ENCODE measurements at places on chromosomes 6 and 20.

GRCh38 chr20:51562332-51563173 lies 20.0 kb upstream of the NFATC2 start:
- peak; percentile 99 for DNase-seq

DNA sequence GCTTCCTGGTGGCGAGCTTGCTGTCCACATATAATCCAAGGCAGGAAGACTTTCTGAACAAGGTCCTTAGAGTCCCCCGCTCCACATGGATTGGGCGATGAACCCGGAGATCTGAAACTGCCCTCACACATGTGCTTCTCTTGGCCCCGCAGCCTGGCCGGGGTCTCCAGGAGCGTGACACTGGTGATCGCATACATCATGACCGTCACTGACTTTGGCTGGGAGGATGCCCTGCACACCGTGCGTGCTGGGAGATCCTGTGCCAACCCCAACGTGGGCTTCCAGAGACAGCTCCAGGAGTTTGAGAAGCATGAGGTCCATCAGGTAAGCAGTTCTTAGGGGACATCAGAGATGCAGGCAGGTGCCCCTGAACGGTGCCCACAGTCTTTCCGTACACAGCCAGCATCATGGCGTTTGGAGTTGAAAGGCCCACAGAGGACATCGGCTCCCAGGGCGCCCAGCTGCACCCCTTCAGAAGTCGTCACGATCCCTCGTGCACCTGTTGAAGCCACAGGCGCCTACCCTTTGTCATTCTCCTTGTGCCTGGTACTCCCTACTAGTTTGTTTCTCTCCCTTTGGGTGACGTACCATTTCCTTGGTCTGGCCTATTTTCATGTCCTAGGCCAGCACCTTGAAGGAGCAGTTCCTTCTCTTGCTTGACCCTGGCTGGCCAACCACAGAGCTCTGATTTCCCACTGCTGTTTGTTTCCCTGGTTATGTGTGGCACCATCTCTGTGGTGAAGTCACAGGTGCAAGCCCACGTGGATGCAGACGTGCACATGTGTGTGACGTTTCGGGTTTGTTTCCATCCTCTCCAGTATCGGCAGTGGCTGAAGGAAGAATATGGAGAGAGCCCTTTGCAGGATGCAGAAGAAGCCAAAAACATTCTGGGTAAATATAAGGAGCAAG lies 43.3 kb upstream of the IRF4 start:
- DNase-seq = no peak

DNA sequence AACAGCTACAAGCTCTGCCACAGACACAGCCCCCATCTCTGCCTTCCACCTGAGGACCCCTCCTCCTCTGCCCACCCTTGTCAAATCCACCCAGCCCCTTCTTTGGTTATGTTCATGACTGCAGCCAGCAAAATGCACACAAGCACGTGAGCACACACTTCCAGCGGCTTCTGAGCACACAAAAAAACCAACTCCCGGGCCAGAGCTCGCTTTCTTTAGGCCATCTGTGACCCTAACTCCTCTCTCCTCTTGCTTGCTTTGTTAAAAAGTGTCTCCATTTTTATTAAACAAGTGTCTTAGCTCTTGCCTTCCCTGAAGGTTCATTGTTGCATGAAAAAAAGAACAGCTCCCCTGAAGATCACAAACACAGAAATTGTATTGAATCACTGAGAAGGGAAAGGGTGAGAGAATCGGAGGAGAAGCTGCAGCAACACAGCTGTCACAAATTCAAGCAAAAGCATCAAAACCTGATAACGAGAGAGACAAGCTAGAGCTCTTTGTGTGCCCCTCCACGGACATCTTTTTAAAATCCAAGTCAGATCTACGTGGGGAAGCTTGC lies 142.1 kb downstream of the CD83 start:
- DNase-seq = no peak

- DNase-seq = no peak
These were observed 28.6 kb downstream of the GNAS-AS1 start for GRCh38 chr20:58822149-58822548.

DNA sequence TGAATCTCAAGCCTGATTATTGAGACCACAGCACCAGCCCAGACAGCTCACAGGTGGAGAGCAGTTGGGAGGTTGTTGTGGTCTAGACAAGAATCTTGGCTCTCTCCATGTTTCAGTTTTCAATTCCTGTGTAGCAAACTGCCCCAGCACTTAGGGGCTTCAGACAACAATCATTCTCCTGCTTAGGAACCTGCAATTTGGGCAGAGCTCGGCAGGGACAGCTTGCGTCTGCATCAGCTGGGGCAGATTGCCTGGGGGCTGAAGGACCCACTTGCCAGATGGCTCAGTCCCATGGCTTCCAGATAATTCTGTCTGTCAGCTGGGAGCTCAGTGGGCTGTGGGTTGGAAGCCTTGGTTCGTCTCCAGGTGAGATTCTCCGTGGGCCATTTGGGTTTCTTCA lies 6.9 kb downstream of the TGM6 start:
- no peak for DNase-seq

DNA sequence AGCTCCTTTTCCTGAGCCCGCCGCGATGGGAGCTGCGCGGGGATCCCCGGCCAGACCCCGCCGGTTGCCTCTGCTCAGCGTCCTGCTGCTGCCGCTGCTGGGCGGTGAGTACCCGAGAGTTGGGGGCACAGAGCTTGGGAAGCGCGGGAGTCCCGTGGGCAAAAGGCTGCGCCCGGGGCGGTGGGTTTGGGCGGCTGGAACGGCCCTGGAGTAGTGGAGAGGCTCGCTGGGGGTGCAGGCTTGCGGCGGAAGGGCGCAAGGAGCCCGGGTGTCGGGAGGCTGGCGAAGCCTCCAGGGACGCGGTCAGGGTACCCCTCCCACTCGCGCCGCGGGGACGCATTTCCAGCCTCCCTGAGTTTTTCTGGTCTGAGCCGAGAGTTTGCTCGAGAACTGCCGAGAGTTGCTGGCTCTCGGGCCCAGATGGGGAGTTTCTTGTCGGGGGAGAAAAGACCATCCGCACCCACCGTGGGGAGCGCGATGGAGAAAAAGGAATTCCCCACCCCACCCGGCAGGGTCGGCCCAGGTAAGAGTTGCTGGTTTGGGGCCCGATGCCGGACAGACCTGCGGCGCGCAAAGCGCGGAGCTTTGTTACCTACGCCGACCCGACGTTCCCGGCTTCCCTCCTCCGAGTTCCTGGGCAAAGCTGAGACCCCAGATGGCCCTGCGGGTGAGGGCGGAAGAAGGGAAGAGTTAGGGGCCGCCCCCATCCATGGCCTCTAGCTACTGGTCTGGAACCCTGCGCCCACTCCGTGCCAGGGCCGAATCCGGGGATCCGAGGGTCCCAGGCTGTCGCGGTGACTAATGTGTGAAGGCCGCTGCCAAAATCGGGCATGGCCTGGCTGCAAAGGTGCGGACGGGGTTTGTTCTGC lies 584 bp downstream of the PTK7 start:
- peak; percentile 68 for DNase-seq

DNA sequence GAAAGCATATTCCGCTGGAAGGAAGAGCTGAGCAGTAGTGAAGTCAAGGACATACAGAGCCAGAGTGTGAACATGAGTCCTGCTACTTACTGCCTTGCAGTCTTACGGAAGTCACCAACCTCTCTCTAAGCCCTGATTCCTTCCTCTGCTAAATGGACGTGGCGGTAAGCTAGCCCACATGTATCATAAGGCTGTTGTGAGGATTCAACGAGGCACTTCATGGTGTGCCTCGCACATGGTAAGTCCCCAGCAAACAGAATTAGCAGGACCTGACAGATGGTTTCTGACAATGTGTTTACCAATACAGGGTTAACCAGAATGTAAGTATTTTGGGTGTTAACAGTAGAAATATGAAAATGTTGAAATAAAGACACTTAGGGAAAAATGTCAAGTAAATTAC lies 93.2 kb downstream of the IRF4 start:
- no peak for DNase-seq

DNA sequence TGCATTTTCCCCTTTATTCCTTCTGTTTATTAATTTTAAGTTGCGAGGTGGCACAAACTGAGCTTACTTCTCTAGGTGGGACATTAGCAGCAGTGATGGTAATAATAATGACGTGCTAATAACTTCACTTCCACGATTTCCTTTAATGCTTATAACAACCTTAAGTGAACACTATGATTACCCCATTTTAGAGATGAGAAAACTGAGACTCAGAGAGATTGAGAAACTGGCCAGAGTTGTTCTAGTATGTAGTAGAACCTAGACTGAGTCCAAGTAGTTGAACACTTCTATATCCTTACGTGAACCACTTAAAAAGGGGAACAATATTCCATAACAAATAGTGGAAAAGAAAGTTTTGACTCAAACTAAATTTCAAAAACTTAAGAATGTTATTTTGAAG lies 297.5 kb downstream of the GMDS start:
- DNase-seq = no peak

DNA sequence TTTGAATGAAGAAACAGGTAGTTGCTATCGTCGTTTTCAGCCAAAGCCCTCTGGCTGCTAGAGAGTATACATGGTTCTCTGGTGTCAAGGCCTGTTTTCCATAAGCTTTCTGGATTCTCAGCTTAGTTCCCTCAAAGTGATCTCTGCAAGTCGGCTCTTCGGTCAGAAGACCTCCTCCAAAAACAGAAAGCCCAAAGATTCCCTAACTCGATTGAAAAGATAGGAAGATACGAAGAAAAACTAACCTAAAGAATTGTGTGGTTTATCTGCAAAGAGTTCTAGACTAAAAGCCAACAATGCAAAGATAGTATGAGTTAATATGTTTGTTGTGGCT lies 545 bp upstream of the ASCC3 start:
- DNase-seq = no peak

- DNase-seq = no peak
These were observed 40.3 kb upstream of the ARMH2 start for GRCh38 chr6:24838994-24839393.

DNA sequence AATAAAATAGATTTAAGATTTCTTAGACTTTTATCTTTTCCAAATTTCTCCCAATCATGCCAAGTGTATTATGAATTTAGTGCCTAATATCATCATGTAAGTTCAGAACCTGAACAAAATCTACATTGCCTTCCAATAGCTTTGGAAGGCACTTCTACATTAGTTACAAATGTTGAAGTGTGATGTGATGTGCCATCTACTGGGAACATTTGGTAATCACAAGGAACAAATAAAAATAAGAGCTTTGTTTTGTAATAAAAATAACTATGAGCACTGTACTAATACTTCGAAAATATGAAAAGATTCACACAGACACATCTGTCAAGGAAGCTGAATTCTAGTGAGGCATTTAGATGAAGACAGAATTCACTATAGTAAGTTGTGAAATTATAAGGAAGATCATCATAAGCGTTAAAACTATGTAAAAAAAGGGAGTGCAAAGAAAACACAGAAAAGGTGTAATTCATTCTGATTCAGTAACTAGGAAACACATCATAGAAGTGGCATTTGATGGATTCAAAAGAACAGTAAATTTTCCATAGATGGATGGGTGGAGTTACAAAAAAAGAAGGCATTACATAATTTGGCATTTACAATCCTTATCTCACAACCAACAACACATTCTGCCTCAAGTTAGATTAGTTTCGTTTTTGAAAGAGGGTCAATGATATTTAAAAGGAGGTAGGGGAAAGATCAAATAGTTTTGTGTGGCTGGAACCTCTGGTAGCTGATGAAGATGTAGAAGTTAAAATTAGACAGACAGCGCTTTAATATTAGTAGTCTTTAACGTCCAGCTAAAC lies 161.0 kb downstream of the ASCC3 start:
- peak; percentile 42 for DNase-seq

- no peak for DNase-seq
These were observed 801 bp downstream of the TBPL1 start for GRCh38 chr6:133953634-133954415.

DNA sequence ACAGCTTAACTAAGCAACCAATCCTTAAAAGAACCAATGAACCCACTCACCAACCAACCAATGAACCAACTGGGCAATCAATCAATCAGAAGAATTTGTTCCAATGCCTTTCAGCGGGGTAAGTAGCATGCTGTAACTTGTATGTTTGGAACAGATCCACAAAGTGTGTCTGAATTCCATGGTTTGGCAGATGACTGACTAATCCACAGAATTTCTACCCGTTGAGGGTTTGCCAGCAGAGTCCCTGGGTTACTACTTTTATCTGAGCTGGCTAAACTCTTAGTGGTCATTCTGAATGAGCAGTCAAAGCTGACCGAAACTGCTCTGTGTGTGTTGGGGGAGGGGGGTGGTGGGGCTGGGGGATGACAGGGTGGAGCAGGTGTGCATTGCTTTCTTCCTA lies 125.0 kb upstream of the JAG1 start:
- DNase-seq = peak; percentile 86

- DNase-seq = no peak
These were observed 709 bp downstream of the PPP1R16B start for GRCh38 chr20:38805958-38806854.

GRCh38 chr6:135228486-135228885 lies 47.4 kb downstream of the MYB start:
- no peak for DNase-seq

DNA sequence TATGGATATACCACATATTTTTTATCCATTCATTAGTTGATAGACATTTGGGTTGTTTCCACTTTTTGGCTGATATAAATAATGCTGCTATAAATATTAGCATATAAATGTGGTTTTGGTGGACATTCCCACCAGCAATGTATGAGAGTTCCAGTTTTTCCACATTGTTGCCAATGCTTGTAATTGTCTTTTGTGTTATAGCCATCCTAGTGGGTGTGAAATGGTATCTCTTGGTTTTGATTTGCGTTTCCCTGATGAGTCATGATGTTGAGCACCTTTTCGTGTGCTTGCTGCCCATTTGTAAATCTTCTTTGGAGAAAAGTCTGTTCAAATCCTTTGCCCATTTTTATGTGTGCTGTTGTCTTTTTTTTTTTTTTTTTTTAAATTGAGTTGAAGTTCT lies 54.4 kb downstream of the DHX35 start:
- no peak for DNase-seq

DNA sequence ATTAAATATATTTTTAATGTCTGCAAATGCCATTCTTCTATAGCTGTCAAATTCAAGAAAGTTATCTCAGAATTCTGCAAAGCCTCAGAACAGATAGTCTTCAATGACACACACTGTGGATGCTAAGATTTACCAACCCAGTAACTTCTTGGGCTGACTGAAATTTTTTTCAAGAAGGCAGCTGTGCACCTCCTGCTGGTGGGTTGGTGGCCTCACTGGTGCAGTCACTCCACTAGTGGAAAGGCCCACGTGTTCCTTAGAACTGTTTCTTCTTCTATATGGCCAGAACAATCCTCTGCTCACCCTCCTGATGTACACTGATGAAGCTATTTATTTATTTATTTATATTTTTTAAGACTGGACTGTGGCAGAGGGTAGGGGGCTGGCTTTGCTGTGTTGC lies 28.1 kb upstream of the MTCL3 start:
- DNase-seq = peak; percentile 14

DNA sequence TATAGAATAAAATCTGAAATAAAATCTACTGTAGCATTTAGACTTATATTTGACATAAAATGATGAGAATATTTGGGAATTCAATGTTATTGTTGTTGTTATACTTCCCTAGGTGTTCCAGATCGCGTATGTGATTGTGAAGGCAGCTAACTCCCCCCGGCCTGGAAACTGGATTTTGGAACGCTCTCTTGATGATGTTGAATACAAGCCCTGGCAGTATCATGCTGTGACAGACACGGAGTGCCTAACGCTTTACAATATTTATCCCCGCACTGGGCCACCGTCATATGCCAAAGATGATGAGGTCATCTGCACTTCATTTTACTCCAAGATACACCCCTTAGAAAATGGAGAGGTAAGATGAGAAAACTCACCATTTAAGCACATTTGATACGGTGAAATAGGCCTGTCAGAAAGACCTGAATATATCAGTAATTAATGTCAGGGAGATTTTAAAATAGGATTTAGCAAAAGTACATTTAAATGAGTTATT lies 215.2 kb downstream of the LAMA2 start:
- DNase-seq = no peak
